Activated B cell treated with CpG ODN at 0.5 μM for 24 hours (primary cell): ENCODE measurements at places on chromosomes 16 and 17. TPM values are rescaled to one million over a fixed set of nuclear protein-coding genes. Genes with fewer than 3 reads are reported as not detected.

Gene BCO1
- total RNA-seq = not detected in 2 replicates

Gene GGT6
- not detected in 2 replicates for total RNA-seq

Gene HMOX2
- 30.8 and 32.1 TPM in 2 replicates for total RNA-seq

Gene MMP15
- 0.60 TPM in 1 of 2 replicates, not detected in the other for total RNA-seq

Gene PRKCB
- 122 and 146 TPM in 2 replicates for total RNA-seq

Gene PLEKHH3
- 0.80 and 1.4 TPM in 2 replicates for total RNA-seq
